ENCODE measurements at places on chromosomes 3 and 15.

GRCh38 chr15:98292442-98293240, 332.1 kb downstream of the ARRDC4 start:
- DNase-seq = no peak

DNA sequence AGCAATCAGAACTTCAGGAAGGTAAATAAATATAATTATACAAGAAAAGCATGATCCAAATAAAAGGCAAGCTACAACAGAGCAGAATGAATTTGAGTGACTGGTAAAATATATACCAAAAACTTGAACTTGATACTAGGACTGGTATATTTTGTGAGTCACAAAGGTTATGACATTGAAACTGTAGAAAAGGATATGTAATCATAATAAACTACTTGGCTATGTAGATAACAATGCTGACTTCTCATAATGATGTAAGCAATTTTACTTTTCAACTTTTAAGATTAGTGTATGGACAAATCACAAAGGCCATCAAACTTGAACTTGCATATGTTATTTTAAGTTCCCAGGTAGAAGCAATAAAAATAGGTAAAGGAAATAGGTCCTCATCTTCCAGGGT, 384.5 kb upstream of the NECTIN3 start:
- DNase-seq = no peak

DNA sequence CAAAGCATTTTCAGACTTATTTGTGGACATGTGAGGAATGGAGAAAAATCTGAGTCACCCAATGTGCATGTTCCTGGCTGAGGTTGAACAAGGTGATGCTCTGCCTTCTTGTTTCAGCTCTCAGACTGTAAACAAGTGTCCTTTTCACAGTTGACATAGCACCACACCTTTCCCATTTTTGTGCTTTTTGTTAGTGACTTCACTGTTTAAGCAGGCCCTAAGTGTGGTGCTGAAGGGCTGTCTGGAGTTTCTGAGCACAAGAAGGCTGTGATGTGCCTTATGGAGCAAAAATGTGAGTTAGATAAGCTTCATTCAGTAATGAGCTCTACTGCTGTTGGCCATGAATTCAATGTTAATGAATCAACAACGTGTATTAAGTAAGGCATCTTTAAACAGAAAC, 20.4 kb downstream of the ABI3BP start:
- no peak for DNase-seq

GRCh38 chr15:71753346-71753745, 57.0 kb upstream of the NR2E3 start:
- no peak for DNase-seq

- no peak for DNase-seq
Measured at GRCh38 chr15:67198157-67198754, 56.2 kb downstream of the AAGAB start.

- no peak for DNase-seq
Measured at GRCh38 chr3:82038556-82038955, 277.1 kb upstream of the GBE1 start.

- DNase-seq = no peak
Measured at GRCh38 chr3:32288819-32289218, 50.3 kb downstream of the CMTM8 start.

DNA sequence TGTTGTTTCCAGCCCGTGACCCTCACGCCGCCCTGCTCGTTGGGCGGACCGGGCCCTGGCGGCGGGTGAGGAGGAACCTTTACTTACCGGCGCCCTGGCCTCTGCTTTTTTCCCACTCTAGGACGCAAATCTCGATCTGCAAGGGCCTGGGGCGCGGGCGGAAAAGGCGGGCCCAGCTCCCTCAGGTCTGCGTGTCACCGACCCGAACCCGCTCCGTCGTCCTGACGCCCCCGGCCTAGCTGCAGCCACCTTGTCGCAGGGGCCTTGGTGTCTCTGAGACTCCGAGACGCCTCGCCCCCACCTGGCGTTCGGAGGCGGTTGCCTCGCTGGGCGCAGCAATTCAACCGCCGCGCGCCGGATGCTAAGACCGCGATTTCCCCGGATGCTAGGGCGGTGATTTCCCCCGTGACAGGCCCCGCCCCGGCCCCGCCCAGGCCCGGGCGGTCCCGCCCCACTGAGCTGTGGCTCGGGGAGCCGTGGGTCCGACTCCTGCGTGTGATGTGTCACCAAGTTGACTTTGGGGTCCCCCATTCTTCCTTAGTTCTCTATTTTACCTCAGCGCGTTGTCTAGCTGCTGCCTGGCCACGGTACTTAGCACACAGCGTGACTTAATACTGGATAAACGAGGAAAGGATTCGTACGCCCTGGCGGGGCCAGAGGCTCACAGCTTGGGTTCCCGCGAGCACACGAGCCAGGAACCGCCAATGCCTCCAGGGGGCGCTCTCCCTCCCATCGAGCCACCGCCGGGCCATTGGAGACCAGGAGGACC, at the start of gene RPL39L:
Gene RPL39L, minus strand, starts transcription at position 371 of the 769 bp plus-strand sequence. CDS start 18,196 bp downstream, outside the sequence.
- DNase-seq = peak; percentile 8

GRCh38 chr3:7754653-7755441, 746.8 kb upstream of the LMCD1 start:
- no peak for DNase-seq

DNA sequence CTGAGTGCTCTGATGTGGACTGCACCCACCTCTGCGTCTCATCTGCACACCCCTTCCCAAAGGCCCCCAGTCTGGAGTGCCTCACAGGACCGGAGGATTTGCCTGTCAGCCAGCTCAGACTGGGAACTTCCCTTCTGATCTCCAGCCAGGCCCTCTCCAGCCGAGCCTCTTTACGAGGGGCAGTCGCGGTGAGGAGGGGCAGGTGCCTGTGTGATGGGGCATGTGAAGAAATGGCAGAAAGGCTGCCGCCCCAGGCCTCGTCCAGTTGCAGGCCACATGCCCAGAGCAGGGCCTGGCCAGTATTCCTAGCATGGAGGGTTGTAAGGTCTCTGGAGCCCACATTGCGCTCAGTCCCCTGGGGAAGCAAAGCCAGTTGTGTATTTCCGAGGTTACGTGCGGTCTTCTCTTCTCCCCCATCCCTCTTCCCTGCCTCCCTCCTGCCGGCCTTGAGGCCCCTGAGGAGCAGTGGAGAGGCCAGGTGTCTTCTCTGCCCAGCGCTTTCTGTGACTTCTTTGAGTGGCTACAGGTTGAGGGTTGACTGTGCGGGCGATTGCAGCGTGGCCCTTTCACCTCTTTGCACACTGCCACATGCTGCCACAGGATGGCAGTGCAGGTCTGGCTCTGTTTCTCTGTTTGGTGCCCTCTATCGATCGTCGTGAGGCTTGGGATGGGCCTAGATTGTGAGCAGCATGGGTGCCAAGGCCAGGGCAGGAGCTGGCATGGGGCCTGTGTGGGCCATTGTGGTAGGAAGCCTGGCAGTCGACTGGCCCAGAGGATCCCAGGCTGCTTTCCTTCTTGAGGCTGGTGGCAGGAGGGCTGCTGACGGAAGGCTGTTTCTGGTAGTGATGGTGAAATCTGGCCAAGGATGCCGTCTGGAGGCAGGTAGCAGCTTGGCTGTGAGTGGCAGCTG, 5.3 kb downstream of the CLK3 start:
- DNase-seq = peak; percentile 57

GRCh38 chr3:13133471-13133981, 60.3 kb upstream of the IQSEC1 start:
- DNase-seq = no peak

DNA sequence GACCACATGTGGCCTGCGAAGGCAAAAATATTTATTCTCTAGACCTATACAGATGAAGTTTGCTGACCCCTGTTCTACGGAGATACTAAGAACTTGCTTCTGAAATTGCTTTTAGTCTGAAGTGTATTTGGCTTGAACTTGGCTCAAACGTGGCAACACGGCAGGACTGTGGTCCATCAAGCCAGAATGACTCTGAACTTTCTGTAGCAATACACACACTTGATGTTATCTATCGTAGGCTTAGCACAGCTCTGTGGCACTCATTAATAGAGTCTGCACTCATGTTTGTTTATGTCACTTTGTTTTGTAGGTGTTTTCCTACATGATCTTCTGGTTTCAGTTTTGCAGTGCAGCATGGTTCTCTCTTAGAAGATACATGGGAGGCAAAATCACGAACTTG, 298.1 kb downstream of the ADAMTS17 start:
- DNase-seq = no peak

- DNase-seq = no peak
Measured at GRCh38 chr15:64045774-64046420, 388 bp downstream of the DAPK2 start.

- no peak for DNase-seq
Measured at GRCh38 chr3:21056293-21056692, 694.7 kb downstream of the ZNF385D start.

DNA sequence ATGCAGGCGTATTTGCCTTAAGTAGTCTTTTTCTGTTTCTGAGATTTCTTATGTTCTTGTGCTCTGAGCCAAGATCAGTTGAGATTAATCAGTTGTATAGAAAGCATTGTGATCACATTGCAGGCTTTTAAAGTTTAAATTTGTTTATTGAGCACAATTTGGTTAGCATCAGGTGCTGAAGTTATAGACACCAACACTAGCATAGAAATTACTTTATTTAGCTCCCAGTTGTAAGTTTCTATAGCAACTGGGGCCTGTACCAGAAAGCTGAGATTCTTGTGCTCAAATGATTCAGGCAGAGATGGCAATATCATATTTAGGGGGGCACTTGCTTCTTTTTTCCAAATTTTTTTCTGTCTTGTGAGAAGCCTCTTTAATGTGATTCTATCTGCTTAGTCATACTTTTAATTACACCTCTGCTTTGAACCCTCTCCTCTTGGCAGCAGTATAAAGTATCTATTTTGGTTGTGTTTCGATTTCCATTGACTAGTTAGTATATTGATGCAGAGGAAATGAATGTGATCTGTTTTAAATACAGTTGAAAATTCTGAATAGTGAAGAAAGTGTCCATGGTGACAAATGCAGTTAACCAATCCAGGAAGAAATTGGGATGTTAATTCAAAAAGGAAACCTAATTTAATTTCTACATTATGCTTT, 241.7 kb upstream of the GBE1 start:
- no peak for DNase-seq

- no peak for DNase-seq
Measured at GRCh38 chr15:98740295-98740694, 92.0 kb downstream of the IGF1R start.

DNA sequence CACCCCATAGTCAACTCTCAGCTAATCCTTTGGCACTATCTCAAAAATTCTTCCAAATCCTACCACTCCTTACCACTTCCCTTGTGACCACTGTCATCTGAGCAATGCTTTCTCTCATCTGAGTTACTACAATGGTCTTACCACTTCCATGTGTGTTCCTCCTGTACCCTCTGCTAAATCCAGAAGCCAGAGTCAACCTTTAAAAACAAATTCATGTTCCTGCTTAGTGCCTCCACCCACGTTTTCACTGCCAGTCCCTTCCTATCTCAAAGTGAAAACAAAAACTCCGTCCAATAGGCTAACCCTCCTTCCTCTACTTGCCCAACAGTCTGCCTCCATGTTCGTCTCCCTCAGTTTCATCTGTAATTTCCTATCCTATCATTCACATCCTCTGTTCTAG, 109.0 kb downstream of the ADAMTS9 start:
- DNase-seq = no peak

- no peak for DNase-seq
Measured at GRCh38 chr3:171389491-171389890, 70.7 kb downstream of the TNIK start.

Measured in NCI-H1694 treated with DMSO at 0.1 percent for 48 hours (cell line).